ENCODE measurements at places on chromosomes 11 and 22. TPM values are rescaled to one million over a fixed set of nuclear protein-coding genes. Genes with fewer than 3 reads are reported as not detected.

Gene ROBO4
- 0.07 TPM for total RNA-seq

- H3K27me3 ChIP-seq, result no peaks in the 10 kb centered on the region
- H3K27ac ChIP-seq, result peak overlapping the region; percentile 50
- H3K36me3 ChIP-seq, result no peaks in the 10 kb centered on the region
- no peak for DNase-seq
These were observed 11.3 kb upstream of the RHOD start for GRCh38 chr11:67045314-67045713.

GRCh38 chr11:111299101-111300026 is 1.0 kb downstream of the POU2AF3 start:
- peak; percentile 71 for DNase-seq
- no peak overlapping the region for H3K27ac ChIP-seq
- peak overlapping the region; percentile 82 for H3K4me3 ChIP-seq
- no peaks in the 10 kb centered on the region for H3K4me1 ChIP-seq
- H3K27me3 ChIP-seq, result peaks cover 54% of the 10 kb centered on the region
- H3K36me3 ChIP-seq, result no peaks in the 10 kb centered on the region

DNA sequence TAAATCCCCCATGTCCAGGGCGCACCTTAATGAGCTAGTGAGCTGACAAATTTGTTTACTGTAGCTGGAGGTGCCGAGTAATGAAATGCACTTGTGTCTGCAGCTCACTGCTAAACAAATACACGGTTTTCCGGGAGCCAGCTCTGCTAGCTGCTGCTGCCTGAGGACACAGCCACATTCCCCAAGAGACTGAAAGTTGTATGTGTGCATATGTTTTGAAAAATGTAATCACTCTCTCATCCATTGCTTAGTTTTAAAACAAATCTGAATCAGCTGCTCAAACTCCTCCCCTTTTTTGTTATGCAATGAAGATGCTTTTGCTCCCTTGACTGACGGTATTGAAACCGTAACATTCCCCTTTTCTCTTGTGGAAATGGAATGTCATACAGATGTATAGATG is 62.4 kb upstream of the NNMT start:
- peaks cover 2% of the 10 kb centered on the region for H3K27me3 ChIP-seq
- peaks cover 81% of the 10 kb centered on the region for H3K4me1 ChIP-seq
- no peak for DNase-seq
- peak overlapping the region; percentile 90 for H3K27ac ChIP-seq
- peak overlapping the region; percentile 80 for H3K4me3 ChIP-seq

DNA sequence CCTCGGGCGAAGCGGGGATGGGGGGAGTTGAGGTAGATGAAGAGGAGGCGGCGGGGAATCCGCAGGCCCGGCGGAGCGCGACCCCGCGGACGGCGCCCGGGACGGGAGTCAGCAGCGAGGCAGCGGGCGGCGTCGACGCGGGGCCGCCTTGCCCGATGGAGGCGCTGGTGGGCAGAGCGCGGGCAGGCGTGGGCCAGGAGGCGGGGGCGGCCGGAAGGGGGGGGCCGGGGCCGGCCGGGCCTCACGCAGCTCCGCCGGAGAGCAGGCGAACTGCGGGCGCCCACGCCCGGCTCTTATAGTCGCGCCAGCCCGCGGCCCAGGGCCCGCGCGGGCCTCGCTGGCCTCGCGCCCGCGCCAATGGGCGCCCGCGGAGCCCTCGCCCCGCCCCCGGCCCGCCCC is at the start of gene IGF2:
Gene IGF2, minus strand, starts transcription at position 267 of the 399 bp plus-strand sequence. CDS start 3,866 bp downstream, outside the sequence.
- no peaks in the 10 kb centered on the region for H3K36me3 ChIP-seq
- H3K27me3 ChIP-seq, result peaks cover 78% of the 10 kb centered on the region
- H3K4me1 ChIP-seq, result no peaks in the 10 kb centered on the region
- no peak within 1 kb of the TSS for H3K27ac ChIP-seq
- no peak for DNase-seq

Gene TKFC
- 53.9 TPM for total RNA-seq

Gene OR4C46
- not detected for total RNA-seq

Gene TCN1
- not detected for total RNA-seq

- peaks cover 43% of the 10 kb centered on the region for H3K27me3 ChIP-seq
- H3K4me1 ChIP-seq, result peaks cover 34% of the 10 kb centered on the region
- peak overlapping the region; percentile 92 for H3K4me3 ChIP-seq
- DNase-seq, result peak; percentile 28
- H3K27ac ChIP-seq, result no peak overlapping the region
- H3K36me3 ChIP-seq, result no peaks in the 10 kb centered on the region
These were observed 673 bp downstream of the CDON start for GRCh38 chr11:126061707-126062678.

Data from neural crest cell (in vitro differentiated cells).